ENCODE measurements at places on chromosomes 1 and 21.

GRCh38 chr1:184419350-184420161 is 32.7 kb downstream of the C1orf21 start:
- no peaks in the 10 kb centered on the region for H3K27me3 ChIP-seq
- H3K27ac ChIP-seq, result no peak overlapping the region
- no peak for DNase-seq
- no peak overlapping the region for H3K4me3 ChIP-seq
- H3K36me3 ChIP-seq, result no peaks in the 10 kb centered on the region

DNA sequence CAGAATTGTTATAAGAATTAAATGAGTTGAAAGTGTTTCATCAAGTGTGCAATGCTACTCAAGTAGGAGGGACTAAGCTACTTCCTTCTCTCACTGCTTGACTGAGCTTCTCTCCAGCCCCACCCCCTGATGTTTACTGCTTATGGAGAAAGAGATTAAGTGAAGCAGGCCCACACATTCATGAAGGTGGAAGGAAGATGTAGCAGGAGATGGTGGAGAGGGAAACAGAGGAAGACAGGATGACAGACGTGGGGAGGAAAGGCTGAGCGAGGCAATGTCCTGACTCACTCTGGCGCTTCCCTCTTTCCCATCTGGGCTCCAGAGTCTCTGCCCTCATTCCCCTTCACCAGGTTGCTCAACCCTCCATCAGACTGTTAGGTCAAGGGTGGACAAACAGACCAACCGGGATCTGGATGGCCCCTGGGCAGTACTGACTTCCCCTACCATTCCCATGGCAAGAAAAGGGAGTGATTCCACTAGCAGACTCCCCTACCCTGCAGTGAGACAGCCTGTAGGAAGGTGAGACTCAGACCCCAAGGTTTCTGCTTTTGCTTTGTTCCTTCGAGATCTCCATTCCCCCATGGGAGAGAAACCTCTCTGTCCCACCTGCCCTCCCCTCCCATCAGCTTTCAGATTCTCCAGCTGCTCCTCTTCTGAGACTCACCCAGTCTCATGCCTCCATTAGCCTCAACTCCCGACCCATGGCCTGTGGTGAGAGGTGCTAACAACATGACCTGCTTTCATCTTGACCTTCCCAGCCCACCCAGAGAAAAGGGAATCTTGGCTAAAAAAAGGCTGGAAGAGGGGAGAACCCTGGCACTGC is 3.1 kb upstream of the ARHGEF2 start:
- H3K4me3 ChIP-seq, result peak overlapping the region; percentile 32
- peak overlapping the region; percentile 96 for H3K27ac ChIP-seq
- H3K27me3 ChIP-seq, result no peaks in the 10 kb centered on the region
- H3K4me1 ChIP-seq, result peaks cover 72% of the 10 kb centered on the region
- H3K36me3 ChIP-seq, result no peaks in the 10 kb centered on the region
- peak; percentile 77 for DNase-seq

DNA sequence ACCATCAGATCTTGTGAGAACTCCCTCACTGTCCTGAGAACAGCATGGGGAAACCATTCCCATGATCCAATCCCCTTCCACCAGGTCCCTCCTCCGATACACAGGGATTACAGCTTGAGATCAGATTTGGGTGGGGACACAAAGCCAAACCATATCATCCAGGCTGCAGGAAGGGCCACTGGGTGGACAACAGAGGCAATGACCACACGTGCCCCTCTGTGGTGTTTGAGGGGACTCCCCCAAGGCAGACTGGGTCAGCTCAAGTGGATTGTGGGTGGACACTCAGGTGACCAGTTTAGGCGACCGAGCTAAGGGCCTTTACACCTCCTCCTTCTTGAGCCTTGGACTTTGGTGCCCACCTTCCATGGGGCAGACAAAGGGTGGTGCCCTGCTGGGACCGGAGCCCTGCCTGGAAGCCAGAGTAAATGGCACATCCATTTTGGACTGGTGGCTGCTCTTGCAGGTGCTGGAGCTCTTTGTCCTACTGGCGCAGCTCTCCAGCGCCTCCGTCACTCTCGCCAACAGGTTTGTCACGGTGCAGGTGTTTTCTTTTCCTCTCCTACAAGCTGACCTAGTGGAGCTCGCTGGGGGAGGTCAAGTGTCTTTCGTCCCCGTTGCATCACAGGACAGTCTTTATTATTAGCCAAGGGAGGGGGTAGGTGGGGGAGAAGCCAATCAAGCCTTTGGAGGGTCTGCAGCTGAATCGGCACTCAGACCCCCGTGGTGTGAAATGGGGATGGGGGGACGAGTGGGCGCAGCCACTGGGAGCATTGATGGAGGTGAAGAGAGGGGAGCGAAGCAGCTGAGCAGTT is 37.6 kb downstream of the CRYAA start:
- no peak overlapping the region for H3K27ac ChIP-seq
- DNase-seq, result no peak
- no peaks in the 10 kb centered on the region for H3K36me3 ChIP-seq
- H3K27me3 ChIP-seq, result no peaks in the 10 kb centered on the region
- no peaks in the 10 kb centered on the region for H3K4me1 ChIP-seq

DNA sequence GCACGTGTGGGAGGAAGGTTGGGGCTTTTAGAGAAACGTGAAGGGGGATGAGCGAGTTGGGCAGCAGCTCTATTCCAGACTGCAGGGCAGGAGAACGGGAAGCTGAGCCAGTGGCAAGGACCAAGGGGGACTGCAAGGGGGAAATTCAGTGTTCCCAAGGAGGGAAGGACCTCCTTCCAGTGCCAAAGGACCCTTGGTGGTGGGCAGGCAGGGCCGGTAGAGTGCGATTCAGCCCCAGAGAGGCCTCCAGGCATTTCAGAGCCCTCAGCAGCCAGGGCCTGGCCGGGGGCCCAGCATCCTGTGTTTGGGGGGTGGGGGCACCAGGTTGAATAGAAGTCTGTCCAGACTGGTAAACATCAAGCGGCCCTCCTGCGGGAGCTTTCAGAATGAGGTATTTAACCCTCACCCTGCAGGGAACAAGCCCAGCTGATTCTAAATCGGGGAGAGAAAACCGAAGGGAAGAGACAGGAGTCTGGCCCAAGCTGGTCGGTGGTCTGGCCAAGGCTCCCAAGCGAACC is 2.3 kb downstream of the COL9A2 start:
- H3K27me3 ChIP-seq, result peaks cover 14% of the 10 kb centered on the region
- peak overlapping the region; percentile 56 for H3K4me3 ChIP-seq
- no peak overlapping the region for H3K27ac ChIP-seq

DNA sequence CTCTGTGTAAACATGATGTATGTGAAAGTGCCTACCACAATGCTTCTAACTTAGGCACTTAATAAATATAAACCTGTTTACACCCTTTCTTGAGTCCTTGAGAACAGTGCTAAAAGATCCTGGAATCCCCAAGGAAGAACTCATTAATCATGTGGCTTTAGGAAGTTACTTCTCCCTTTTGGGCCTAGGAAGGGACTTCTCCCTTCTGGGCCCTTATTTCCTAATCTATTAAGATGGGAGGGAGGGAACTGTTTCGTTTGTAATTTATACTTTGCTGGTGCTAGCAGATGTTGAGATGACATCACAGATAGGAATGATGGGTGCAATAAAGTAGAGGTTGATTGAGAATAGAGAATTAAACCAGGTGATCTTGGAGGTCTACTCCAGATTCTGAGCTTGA is 1.2 kb downstream of the BTF3L4 start:
- peaks cover 42% of the 10 kb centered on the region for H3K4me1 ChIP-seq
- peaks cover 17% of the 10 kb centered on the region for H3K36me3 ChIP-seq
- no peaks in the 10 kb centered on the region for H3K27me3 ChIP-seq
- DNase-seq, result no peak
- peak overlapping the region; percentile 87 for H3K27ac ChIP-seq

DNA sequence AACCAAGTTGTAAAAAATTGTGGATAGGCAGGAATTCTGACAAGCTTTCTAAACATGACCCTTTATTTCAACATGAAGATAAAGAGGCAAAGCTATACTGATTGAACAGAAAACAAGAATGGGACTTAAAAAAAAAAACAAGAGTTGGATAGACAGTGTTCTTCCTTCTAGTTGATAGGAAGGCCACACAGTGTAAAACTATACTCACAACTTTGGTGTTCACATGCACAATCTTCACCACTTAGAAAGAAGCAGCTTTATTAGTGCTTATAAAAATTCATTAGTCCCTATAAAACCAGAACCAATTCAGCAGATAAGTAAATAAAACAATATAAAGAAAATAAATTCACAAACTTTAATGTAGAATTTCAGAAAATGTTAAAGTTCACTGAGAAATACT is 101.8 kb downstream of the AKT3 start:
- no peaks in the 10 kb centered on the region for H3K4me1 ChIP-seq
- no peak overlapping the region for H3K27ac ChIP-seq
- H3K4me3 ChIP-seq, result no peak overlapping the region

DNA sequence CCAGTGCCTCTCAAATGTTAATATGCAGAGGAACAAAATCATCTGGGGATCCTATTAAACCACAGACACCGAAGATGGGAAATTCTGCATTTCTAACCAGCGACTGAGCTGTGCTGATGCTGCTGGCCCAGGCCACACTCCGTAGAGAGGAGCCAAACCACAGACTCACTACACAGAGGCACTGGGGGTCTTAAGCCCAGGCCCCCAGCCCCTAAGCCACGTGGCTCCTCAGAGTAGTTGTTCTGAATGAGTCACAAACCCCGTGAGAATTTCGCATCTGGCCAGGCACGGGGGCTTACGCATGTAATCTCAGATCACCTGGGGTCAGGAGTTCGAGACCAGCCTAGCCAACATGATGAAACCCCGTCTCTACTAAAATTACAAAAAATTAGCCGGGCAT is 2.8 kb upstream of the CELA2A start:
- no peaks in the 10 kb centered on the region for H3K36me3 ChIP-seq
- H3K27ac ChIP-seq, result no peak overlapping the region
- no peaks in the 10 kb centered on the region for H3K27me3 ChIP-seq

DNA sequence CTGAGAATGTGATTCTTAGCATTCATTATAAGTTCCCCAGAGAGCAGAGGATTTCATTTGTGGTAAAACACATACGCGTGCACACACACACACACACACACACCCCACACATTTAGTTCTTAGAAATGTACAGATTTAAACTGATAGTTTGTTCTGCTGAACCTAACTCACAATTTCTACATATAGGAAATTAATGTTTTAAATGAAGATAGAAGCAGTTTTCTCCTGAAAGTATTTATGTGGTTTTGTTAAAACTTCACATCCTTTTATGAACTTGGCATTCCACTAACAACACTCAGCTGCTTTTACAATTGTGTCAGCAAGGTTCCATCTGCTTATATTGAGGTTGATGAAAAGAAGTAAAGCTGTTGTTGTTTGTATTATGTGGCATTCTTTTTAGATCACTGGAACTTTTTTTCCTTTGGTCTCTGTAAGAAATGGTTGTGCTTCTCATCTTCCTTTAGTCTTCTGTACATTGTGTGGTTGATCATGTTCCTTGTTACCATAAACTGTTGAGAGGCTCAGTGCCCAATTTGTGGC is 41.6 kb downstream of the AK4 start:
- no peaks in the 10 kb centered on the region for H3K27me3 ChIP-seq
- H3K4me1 ChIP-seq, result peaks cover 3% of the 10 kb centered on the region
- H3K4me3 ChIP-seq, result no peak overlapping the region
- DNase-seq, result no peak
- H3K27ac ChIP-seq, result no peak overlapping the region
- H3K36me3 ChIP-seq, result peaks cover 19% of the 10 kb centered on the region

- H3K36me3 ChIP-seq, result no peaks in the 10 kb centered on the region
- no peaks in the 10 kb centered on the region for H3K4me1 ChIP-seq
- no peaks in the 10 kb centered on the region for H3K27me3 ChIP-seq
- no peak overlapping the region for H3K4me3 ChIP-seq
- H3K27ac ChIP-seq, result peak overlapping the region; percentile 73
These were observed 70.3 kb downstream of the DHRS3 start for GRCh38 chr1:12547586-12548225.

- no peaks in the 10 kb centered on the region for H3K4me1 ChIP-seq
- H3K27me3 ChIP-seq, result no peaks in the 10 kb centered on the region
- no peaks in the 10 kb centered on the region for H3K36me3 ChIP-seq
- no peak for DNase-seq
- H3K4me3 ChIP-seq, result no peak overlapping the region
- H3K27ac ChIP-seq, result no peak overlapping the region
These were observed 111.1 kb upstream of the COA6 start for GRCh38 chr1:234262007-234262753.

GRCh38 chr1:157189986-157190982 is 52.1 kb upstream of the ETV3 start:
- DNase-seq, result peak; percentile 26
- H3K4me3 ChIP-seq, result no peak overlapping the region
- no peaks in the 10 kb centered on the region for H3K27me3 ChIP-seq

DNA sequence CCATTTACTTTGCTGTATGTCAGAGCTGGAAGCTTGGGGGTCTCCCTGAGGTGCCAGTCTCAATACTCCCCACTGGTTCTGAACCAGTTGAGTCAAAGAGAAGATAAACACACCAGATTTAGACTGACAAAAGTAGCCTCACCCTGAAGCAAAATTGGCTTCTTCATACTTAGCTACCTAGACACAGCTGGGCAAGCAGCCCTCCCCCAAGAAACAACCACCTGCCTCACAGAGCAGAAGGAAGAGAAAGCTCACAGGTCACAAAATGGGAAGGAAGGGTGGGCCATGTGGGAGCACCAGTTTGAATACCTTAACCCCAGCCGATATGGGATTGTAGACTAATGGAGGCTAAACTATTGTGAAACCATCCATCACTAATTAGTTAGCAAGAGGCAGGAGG is 24.6 kb upstream of the MYSM1 start:
- no peak for DNase-seq
- no peaks in the 10 kb centered on the region for H3K27me3 ChIP-seq
- no peak overlapping the region for H3K4me3 ChIP-seq
- no peaks in the 10 kb centered on the region for H3K4me1 ChIP-seq

DNA sequence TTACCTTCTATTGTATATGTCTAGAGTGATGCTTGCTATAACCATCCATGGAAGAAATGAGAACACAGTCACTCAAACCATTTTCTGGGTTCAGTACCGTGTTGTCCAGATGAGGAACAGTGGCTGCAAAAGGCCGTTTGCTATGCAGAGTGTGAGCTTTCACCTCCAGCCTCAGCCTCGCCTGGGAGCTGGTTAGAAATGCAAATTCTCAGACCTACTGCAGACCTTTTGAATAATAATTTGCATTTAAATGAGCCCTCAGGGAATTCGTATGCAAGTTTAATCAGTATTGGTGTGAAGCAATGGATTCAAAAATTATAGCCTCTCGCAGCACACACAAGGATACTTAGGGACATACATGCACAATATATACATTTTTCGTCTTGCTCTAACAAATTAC is 24.1 kb downstream of the KCNJ15 start:
- no peak overlapping the region for H3K4me3 ChIP-seq
- H3K36me3 ChIP-seq, result no peaks in the 10 kb centered on the region
- H3K27me3 ChIP-seq, result no peaks in the 10 kb centered on the region
- H3K27ac ChIP-seq, result no peak overlapping the region
- H3K4me1 ChIP-seq, result no peaks in the 10 kb centered on the region

- H3K4me1 ChIP-seq, result no peaks in the 10 kb centered on the region
- H3K27ac ChIP-seq, result no peak overlapping the region
- no peak overlapping the region for H3K4me3 ChIP-seq
- H3K27me3 ChIP-seq, result no peaks in the 10 kb centered on the region
These were observed 18.8 kb downstream of the KYAT3 start for GRCh38 chr1:88973520-88974137.

All from right atrium auricular region (tissue), 2 donors.